ENCODE measurements at places on chromosomes 6 and 20. TPM values are rescaled to one million over a fixed set of nuclear protein-coding genes. Genes with fewer than 3 reads are reported as not detected.

The MLN gene
- total RNA-seq = not detected

- no peak for DNase-seq
Observed at GRCh38 chr6:39684790-39685488, 40.3 kb downstream of the KIF6 start.

DNA sequence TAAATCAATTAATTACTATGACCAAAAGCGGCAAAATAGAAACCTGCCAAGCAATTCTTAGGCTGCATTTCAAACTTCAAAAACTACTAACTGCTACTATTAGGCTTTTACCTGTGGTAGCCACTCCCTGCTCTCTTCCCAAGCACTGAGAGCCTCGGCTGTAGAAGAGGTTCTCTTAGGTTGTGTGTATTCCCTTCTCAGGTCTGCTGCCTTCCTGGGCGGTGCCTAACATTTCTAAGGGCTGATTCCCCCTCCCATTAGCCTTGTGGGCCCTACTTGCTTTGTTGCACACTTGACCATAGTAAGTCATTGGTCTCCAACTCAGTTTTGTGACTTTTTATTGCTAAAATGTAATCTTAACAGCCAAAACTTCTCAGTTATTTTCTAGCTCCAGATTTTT is 146.1 kb upstream of the C6orf118 start:
- no peak for DNase-seq

GRCh38 chr6:37050854-37051137 is 45.3 kb downstream of the FGD2 start:
- DNase-seq = no peak

GRCh38 chr20:57696401-57696961 is 13.3 kb downstream of the PMEPA1 start:
- no peak for DNase-seq

GRCh38 chr6:28635547-28636158 is 110.0 kb downstream of the GPX5 start:
- no peak for DNase-seq

- no peak for DNase-seq
Observed at GRCh38 chr6:167698540-167698939, 128.2 kb upstream of the AFDN start.

GRCh38 chr20:53660947-53661381 is 67.3 kb upstream of the ZNF217 start:
- DNase-seq = no peak

DNA sequence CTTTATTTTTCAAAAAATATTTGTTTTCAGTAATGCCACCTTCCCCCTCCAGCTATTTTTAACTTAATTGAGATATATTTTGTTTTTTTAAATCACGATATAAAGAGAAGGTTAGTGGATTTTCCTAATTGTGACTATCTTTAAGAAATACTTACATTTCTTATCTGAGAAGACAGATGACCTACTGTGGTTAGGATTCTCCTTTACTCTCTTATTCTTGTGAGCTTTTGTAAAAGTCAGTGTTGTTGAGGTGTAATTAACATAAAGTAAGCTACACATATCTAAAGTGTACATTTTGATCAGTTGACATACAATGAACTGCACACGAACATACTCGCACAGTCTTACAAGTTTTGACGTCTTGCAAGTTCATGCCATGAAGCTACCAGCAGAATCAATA is 144.7 kb downstream of the FARS2 start:
- DNase-seq = no peak

The FBXO5 gene
- 2.7 TPM for total RNA-seq

GRCh38 chr6:150495126-150495525 is 104.6 kb upstream of the PLEKHG1 start:
- DNase-seq = no peak

DNA sequence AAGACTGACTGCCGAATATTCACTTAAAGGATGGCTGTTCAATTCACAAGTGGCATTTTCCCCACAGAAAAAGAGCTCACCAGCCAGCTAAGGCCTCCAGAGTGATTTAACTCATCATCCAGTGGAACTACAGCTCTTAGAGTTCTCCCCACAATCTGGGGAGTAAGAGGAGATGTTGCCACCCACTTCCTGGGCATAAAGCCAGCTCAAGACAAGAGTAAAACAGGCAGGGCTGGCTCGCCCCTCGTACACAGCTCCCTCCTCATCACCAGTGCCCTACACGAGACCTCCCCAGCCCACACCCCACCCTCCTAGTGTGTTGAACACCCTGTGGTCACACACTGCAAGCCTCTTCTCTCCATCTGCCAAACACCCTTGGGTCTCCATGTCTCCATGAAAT is 47.2 kb upstream of the IPCEF1 start:
- peak; percentile 31 for DNase-seq

The SLC32A1 gene
- total RNA-seq = not detected

GRCh38 chr20:42862446-42862845 is 327.3 kb downstream of the PTPRT start:
- no peak for DNase-seq

The TMEM74B gene
- 6.5 TPM for total RNA-seq

The DLK2 gene
- not detected for total RNA-seq

GRCh38 chr6:141218583-141218982 is 914.1 kb upstream of the GJE1 start:
- DNase-seq = no peak

The SGK2 gene
- 7.9 TPM for total RNA-seq

DNA sequence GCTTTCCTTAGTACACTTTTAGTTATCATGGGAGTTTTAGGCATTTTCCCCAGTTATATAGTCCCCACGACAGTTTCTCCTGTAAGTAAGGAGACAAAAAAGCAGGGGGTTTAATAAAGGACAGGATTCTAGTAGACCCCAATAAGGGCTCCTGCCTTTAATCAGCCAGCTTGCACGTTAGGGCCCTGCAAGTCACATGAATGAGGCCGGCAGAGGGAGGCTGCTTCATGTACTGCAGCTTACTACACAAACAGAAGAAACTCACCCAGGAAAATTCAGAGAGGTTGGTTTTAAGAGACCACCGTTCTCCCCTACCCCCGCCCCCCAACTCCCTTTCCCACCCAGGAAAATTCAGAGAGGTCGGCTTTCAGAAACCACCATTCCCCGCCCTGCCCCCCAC is 229.7 kb upstream of the MOCS1 start:
- no peak for DNase-seq

GRCh38 chr6:27517928-27518787 is 45.3 kb upstream of the ZNF184 start:
- DNase-seq = no peak

GRCh38 chr20:59665656-59666555 is 61.6 kb downstream of the PHACTR3 start:
- no peak for DNase-seq

The AGER gene
- total RNA-seq = 2.8 TPM

DNA sequence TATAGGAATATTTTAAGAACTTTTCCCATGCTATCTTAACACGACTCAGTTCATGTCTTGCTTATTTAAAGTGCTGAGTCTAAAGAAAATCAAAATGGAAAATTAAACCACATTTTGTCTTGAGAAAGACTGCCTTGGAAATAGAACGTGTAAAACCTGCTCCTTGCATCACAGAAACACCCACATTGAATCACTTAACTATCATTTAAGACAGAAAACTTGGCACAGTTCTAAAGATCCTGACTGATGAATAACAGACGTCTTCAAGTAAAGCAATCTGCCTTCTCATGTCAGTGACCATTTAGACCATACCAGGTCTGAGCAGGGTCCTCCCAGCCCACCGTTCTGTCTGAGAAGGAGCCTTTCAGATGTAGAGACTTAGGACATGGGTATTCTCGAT is 7.4 kb downstream of the PERP start:
- no peak for DNase-seq

DNA sequence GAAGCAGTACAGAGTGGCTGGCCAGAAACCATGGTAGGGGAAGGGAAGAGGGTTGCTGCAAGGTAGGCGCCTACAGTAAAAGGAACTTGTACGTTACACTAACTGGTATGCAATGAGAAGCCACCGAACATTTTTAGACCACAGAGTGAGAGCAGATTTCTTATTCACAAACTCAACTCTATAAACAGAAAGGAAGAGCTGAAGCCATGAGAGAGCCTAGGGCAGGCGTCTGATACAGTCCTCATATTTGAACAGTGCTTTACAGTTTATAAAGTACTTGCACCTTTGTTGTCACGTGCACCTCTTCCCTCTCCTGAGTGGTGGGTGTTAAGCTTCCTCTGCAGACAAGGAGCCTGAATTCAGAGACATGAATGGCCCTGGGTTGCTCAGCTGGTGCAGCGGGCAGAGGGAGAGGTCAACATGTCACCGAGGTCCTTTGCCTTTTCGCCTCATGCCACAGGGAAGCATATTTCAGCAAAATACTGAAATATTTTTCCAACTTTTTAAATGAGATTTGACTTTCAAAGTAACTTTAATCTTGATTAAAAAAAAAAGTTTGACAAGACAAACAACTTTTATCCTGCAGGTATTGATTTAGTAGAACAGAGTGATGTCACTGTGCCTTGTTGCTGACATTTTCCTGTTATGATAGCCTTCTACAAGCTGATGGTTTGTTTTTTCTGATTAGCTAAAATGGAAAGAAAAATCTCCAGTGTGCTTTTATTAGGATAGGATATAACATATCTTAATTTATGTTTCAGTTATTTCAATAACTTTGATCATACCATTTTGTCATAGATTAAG is 23.8 kb downstream of the UST start:
- DNase-seq = no peak

DNA sequence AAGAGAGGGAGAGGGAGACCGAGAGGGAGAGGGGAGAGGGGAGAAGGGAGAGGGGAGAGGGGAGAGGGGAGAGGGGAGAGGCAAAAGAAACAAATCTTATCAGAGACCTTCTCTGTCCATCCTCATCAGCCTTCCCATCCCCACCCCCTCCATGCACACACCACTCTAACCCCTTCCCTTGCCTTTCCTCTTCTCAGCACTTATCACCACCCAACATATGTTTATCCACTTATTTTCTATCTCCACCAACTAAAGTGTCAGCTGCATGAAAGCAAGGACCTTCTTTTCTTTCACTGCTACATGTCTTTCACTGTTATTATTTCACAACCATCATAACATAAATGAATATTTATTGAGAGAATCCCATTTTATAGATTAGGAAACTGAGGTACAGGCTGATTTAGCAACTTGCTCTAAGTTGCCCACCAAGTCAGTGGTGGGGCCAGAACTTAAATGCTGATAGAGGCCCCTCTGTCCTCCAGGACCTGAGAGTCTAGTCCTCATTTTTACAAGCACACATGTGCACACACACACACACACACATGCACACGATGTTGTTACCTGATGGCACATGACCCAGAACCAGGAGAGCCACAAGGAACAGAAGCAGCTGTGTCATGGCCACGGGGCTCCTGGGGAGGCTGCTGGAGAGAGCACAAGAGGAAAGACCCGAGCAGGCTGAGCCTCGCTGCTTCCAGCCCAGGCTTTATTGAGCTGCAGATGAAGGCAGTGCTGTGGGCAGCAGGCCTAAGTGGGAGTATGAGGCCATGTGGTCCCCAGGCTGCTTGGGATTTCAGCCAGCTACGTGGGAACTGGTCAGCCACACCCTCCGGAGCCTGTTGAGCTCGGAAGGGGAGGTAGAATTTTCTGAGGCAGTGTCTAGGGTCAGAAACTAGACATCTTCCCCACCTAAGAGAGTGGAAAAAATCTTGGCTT is 2.3 kb downstream of the DEFB124 start:
- DNase-seq = peak; percentile 54

DNA sequence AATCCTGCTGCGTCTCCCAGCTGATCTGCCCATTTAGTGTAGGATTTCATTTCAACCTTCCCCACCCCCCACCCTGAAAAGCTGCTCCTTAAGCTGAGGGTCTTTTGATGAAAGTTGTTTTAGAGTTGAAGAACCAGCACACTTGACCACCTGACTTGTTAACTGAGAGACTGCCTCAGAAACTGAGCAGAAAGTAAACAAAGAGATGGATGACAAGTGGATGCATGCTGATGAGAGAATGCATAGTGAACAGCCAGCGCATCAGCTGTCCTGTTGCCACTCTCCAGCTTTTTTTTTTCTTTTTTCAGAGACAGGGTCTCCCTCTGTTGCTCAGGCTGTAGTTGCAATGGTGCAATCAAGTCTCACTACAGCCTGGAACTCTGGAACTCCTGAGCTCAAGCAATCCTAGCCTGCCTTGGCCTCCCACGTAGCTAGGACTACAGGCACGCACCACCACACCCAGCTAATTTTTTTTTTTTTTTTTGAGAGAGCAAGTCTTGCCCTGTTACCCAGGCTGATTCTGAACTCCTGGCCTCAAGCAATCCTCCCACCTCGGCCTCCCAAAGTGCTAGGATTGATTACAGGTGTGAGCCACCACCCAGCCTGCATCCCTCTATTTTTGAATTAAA is 9.5 kb downstream of the RPL10A start:
- no peak for DNase-seq

The SEMG1 gene
- total RNA-seq = not detected

DNA sequence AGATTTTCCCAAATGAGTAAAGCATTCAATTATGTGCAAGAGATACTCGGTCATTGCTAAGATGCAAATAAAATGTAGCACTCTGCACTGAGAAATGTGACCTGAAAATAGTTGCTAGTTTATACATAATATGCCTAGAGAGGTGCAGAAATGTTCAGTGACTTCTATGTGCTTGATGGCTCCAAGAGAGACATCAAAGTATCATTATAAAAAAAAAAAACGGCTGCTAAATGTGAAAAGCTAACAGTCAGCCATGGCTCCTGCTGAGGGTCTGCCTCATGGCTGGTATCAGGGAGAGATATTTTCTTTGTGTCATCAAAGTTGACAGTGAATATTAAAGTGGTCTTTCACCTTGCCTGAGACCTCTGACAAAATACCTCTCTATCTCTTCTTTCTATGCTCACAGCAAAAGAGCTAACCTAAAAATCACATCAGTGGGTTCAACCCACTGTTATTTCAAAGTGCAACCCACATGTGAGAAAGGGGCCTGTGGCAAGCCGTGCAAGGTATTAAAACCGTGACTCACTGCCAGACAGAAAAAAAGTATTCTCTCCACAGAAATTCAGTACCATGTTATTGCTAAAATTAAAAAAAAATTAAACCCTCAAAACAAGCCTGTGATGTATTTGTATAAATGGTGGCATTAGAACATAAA is 259.0 kb downstream of the HIVEP2 start:
- no peak for DNase-seq

- no peak for DNase-seq
Observed at GRCh38 chr20:43682446-43682845, 15.5 kb downstream of the MYBL2 start.

DNA sequence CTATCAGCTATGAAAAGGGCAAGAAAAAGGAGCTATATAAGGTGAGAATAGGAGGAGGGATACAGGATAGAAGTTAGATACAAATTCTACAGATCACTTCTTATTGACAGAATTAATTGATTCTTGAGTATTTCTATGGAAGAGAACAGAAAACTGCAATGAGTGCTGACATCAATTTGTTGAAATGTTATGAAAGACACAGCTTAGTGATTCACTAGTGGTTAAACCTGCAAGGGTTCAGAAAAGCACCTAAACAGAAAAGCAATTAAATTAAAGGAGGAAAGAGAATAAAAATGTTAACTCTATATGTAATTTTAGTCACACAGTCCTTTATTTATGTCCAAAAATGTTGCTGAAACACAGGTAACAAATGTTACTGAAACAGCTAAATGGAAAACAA is 254.4 kb upstream of the RUNX2 start:
- no peak for DNase-seq

The ZC3H12D gene
- 1.6 TPM for total RNA-seq
